ENCODE measurements at places on chromosomes 2 and 18.

- no peak for DNase-seq
These were observed 72.5 kb downstream of the MRPS9 start for GRCh38 chr2:105110295-105110829.

DNA sequence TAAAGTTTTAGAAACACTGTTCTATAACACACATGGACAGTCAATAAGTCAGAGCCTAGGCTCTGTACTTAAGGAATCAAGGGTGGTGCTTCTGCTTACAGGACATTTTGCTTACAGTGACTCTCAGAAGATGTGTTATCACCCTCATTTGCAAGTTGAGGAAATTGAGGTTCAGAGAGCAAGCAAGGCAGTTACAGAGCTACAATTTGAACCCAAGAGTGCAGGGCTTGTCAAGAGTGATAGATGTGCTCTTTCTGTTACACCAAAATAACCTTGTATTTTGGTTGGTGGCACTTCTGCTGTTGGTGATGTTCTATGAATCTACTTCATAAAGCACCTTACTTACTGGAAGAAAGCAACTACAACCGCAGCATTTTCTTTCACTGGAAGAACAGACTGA, 170.2 kb downstream of the THADA start:
- no peak for DNase-seq

DNA sequence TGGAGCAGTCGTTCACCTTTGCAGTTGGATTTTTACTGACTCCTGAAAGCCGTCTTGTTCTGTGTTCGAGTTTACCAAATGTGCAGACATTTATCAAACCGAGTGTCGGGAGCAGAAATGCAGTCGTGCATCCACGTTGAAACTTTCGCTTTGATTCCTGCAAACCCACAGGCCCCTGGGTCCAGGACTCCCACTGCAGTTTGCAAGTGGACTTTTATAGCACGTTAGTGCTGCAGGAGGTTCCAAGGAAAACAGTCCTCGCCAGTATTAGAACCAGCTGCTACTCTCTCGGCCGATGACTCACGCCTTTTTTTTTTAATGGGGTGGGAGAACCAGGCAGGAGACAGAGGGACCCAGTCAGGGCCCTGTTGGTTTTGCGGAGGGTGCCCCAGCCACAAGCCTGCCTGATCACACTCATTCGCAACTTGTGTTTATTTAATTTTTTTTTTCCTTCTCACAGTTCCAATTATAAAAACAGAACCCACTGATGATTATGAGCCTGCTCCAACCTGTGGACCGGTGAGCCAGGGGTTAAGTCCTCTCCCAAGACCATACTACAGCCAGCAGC, 90.1 kb downstream of the NFATC1 start:
- DNase-seq, result no peak

- no peak for DNase-seq
These were observed 304.2 kb downstream of the EPHA4 start for GRCh38 chr2:221267773-221268425.

GRCh38 chr18:51278045-51278649, 80.7 kb upstream of the MEX3C start:
- no peak for DNase-seq

GRCh38 chr2:33142810-33143209, 196.1 kb downstream of the LTBP1 start:
- no peak for DNase-seq

- no peak for DNase-seq
These were observed 116.6 kb downstream of the ACTR3 start for GRCh38 chr2:114006460-114006859.

DNA sequence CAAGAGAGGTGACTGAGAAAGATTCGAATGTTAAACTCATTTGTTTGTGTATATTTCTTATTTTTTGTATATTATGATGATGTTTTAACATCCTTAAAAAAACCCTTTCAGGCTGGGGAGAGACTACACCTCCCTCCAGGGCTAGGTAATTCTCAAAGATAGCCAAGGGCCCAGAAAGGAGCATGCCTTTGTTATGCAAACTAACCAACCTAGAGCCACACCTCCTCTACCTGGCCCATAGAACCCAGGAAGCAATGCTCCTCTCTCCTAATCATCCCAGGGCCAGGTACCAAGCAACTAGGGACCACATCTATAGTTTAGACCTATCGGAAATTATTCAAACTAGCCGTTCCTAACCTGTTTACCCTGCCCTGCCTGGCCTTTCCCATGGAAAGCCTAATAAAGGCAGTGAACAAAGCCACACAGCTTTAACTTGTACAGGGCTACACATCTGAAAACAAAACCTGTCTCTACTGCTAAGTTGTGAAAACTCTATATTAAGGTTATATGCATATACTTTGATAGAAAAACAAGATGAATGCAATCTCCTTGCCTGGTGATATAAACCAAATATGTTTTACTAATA, 79.7 kb downstream of the COLEC12 start:
- DNase-seq, result no peak

- DNase-seq, result no peak
These were observed 307.9 kb downstream of the TXNL1 start for GRCh38 chr18:56330366-56331110.

GRCh38 chr2:168524005-168524404, 67.9 kb downstream of the CERS6 start:
- no peak for DNase-seq

DNA sequence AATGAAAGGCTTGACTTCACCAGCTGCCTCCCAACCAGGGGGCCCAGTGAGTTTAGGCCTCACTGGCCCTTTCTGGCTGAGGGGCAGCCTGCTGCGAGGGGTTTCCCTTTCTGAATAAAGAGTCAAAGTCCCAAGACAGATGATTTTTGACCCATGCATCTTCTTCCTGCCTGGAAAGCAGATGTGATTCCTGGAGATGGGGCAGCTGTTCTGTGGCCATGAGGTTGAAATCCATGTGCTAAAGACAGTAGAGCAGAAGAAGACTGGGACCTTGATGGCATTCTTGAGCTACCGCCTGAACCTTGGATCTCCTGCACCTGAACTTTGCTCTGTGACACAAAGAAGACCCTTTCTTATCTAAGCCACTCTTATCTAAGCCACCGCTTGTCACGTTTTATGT, 19.8 kb downstream of the HPCAL1 start:
- DNase-seq, result no peak

DNA sequence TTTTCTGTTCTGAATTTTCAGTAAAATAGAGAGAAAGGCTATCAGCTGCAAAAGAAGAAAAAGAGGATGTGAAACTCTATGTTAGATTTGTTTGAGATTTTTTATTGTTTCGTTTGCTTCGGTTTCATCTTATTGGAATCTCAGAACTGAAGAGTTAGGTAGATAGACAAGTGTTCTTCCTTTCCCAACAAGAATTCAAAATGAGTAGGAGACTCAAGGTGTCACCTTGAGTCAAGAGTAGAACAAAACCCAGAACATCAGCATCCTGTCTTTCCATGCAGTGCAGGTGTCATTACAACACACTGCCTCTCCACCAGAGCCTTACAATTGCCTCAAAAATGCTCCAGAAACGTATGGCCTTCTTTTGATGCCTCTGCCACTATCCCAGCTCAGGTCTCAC, 21.1 kb downstream of the NBAS start:
- DNase-seq, result no peak

Data from activated CD8-positive, alpha-beta memory T cell treated with anti-CD3 and anti-CD28 coated beads for 1 hour (primary cell).